ENCODE measurements at places on chromosomes 2 and 18.
A peak's percentile ranks its signal among the peaks of the same experiment; 100 is the strongest.

- no peak for DNase-seq
Observed at GRCh38 chr2:132729522-132729921, 59.5 kb upstream of the LYPD1 start.

DNA sequence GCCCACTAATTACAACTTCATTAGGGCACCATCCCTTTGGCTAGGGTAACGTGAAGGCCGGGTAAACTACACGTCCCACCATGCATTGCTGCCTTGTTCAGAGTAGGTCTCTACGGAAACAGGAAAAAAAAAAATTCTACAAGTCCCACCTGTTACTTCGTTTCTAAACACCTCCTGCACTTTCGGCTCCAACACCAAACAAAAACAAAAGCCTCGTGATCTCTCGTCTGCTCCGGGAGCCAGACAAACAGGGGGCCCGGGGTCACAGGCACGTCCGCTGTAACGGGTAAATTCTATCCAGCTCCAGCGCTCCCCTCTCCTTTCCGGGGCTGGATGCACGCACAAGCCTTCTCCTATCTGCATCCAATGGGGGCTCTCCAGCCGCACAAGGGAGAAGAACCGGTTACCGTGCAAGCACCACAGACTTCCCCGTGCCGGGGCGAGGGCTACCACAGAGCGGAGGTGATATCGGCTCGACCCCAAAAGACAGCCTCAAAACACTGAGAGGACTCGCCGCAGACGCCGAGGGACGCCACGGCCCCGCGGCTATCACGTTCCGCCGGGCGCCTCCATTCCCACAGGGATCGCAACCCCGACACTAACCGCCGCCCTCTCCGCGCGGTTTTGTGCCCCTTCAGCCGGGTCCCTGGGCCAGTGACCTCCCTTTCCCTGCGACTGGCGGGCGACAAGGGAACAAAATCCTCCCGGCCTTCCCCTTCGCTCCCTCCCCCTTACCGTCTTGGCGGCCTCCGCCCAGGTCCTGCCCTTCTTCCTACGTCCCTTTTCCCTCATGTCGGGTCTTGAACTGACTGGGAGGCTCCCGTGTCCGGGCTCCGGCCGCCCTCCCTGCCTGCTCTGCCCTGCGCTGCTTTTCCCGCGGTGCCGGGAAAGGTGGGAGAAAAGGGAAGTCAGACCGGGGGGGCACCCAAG is 591 bp downstream of the ASXL2 start:
- peak; percentile 58 for DNase-seq

GRCh38 chr2:151403914-151404313 is 5.8 kb upstream of the RIF1 start:
- DNase-seq: no peak

- peak; percentile 44 for DNase-seq
Observed at GRCh38 chr2:214830794-214831346, 21.4 kb upstream of the BARD1 start.

GRCh38 chr2:138522556-138522955 is 21.0 kb downstream of the SPOPL start:
- no peak for DNase-seq

DNA sequence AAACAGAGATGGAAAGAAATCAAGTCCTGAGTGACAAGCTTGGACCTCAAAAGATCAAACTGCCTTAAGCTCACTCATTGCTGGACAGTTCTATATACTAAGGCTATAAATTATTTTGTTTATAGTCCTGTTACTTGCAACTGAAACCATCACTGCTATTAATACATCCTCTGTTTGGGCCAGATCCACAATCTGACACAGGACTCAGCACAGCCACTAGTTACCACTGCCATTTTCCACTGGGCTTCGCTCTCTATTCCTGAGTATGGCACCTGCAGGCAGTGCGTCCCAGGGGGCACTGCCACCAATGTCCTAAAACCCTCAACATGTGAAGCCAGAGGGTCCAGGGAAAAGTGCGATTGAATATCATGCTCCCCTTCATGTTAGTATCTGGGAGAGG is 52.3 kb downstream of the CYP26B1 start:
- no peak for DNase-seq

- DNase-seq: peak; percentile 26
Observed at GRCh38 chr18:79377187-79377891, 18.4 kb upstream of the NFATC1 start.

DNA sequence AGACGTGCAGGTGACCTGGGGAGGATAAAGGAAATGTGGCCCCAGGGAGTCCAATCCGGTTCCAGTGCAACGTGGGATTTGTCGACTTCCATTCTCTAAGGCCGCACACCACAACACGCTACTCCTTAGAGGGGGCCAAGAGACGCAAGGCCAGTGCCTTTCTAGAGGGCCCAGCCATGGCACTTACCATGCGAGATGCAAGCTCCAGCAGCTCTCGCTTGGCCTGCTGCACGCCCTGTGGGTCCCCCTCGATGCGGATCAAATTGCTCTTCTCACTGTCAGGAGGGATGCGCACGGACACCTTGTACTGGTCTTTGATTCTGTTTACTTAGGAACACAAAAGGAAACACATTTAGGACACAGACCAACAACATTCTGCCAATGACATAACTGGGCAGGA is 61.2 kb downstream of the ANO7 start:
- no peak for DNase-seq

DNA sequence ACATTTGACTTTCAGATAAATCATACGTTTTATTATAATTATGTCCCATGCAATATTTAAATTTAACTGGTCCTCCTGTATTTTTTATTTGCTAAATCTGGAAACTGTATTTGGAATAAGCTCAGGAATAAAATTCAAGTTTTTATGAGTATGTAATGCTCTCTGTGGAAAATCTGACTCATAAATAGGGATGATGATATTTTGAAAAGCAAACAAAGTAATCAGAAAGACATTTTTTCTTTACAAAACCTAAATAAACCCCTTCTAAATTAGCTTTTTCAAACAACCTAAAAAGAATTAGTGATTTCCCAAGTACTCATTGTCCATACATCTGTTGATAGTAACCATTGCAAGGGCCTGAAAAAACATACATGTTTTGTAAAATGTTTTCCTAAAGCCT is 41.1 kb downstream of the ASB1 start:
- no peak for DNase-seq

- no peak for DNase-seq
Observed at GRCh38 chr2:110852541-110853263, 120.3 kb downstream of the ACOXL start.

DNA sequence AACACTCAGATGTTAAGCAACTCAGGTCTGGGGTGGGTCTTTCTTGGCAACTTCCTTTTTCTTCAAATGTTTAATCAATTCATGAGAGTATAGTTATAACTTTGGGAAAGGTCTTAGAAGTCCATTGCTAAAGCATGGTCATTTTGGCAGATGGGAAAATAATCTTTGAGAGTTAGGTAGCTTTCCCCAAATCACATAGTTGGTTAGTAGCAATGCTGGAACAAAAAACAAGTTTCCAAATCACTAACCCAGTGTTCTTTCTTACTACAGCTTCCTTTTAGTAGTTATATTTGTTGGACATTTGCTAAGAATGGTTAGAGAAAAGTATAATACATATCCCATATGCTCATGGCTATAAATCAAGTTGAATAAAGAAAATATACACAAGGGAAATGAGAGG is 185.2 kb upstream of the SLC14A2 start:
- no peak for DNase-seq

DNA sequence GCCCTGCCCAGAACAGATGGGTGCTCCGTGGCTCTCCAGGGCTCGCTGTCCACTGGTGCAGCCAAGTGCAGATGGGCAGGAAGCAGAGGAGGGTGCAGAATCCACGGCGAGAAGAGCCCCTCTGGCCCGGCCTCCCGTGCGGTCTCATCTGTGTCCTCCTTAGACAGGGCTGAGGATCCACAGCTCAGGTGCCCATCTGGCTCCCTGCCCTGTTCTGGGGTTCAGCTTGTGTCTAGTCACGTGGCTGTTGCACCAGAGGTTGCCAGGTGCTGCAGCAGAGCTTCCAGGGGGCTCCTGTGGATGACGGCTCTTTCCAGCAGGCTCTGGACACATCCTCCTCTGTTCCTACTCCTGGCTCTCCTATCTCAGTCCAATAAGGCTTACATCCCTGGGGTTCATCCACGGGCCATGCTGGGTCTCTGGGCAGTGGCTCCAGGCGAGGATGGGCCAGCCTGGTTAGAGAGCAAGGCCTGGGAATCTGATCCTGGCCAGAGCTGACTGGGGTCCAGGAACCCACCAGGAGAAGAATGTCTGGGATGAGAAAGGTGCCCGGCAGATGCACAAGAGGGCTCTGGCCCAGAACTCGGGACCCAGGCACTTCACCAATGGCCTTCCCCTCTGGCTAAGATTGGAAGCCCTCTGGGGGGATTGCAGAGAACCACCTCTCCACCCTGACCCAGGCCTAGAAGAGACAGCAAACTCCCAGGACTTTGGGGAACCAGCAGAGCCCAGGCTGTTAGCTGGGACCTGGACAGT is 116.3 kb upstream of the ID2 start:
- DNase-seq: no peak

GRCh38 chr2:159249990-159250715 is 36.4 kb downstream of the WDSUB1 start:
- no peak for DNase-seq

GRCh38 chr2:31256611-31257382 is 22.8 kb downstream of the EHD3 start:
- peak; percentile 78 for DNase-seq

Data from H7 (cell line).